ENCODE measurements at places on chromosomes 16 and 17.

- no peak for DNase-seq
These were observed 243.9 kb downstream of the IRF8 start for GRCh38 chr16:86142801-86143236.

DNA sequence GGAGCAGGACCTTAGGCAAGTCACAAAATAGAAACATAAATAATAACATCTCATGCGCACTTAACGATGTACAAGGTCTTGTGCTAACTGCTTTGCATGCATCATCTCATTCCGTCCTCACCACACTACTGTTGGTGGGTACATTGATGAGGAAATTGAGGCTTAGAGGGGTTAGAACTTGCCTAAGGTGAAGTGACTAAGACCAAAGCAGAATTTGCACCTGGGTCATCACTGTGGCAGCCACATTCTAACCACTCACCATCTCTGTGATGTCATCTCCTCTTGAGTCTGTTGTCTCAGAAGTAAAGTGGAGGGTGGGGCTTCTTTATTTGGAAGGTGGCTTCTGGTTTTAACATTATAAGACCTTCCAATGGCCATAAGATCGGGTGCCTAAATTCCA is 20.4 kb upstream of the TRIM25 start:
- DNase-seq: no peak

DNA sequence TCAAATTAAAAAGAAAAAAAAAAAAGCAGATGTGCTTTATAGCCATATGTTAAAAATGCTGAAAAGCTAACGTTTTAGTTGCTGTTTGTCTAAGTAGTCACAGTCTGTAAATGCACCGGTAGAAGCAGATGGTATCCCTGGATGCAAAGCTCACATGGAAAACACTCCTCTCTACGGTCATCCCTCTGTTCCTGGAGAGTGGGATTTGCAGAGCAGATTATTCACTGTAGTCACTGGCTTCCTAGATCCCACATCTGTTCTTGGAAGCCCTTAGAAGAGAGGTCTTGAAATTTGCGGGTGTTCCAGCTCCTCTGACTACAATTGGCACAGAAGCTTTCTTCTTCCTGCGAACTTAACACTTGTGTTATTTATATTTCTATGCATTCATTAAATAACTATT is 186.6 kb downstream of the PMP22 start:
- no peak for DNase-seq

GRCh38 chr16:46788891-46789474 is 40.8 kb upstream of the MYLK3 start:
- DNase-seq: no peak

DNA sequence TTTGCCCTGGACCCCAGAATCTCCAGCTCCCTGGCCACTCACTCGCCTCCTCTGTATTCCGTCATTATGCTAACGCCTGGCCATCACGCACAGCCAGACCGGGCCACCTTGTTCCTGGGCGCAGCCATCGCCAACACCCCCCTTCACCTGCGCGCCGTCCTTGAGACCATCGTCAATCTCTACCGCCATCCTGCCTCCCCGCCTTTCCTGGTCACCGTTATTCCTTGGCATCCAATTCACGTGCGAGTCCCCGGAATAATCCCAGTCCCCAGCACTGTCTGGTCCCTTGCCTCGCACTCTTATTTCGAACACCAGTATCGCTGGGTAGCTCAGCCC is 541 bp downstream of the VKORC1 start:
- no peak for DNase-seq

- no peak for DNase-seq
These were observed 56.8 kb downstream of the B9D1 start for GRCh38 chr17:19305761-19306159.

GRCh38 chr16:11092788-11093571 is 148.6 kb downstream of the CLEC16A start:
- DNase-seq: peak; percentile 20

DNA sequence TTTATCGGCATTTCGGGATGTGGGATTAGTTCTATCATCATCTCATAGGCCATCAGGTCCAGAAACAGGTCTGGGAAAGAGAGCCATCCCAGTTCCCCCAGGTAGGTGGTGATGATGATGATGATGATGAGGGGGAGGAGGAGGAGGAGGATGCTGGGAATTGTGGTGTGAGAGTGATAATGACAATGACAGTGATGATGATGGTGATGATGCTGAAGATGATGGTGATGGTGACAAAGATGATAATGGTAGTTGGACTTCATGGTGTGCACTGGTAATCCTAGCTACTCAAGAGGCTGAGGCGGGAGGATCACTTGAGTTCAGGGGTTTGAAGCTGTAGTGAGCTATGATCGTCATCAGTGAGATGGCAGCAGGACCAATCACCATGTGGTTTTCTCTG is 16.3 kb upstream of the GCSH start:
- DNase-seq: no peak

- no peak for DNase-seq
These were observed 26.3 kb downstream of the TXNDC11 start for GRCh38 chr16:11716336-11716735.

DNA sequence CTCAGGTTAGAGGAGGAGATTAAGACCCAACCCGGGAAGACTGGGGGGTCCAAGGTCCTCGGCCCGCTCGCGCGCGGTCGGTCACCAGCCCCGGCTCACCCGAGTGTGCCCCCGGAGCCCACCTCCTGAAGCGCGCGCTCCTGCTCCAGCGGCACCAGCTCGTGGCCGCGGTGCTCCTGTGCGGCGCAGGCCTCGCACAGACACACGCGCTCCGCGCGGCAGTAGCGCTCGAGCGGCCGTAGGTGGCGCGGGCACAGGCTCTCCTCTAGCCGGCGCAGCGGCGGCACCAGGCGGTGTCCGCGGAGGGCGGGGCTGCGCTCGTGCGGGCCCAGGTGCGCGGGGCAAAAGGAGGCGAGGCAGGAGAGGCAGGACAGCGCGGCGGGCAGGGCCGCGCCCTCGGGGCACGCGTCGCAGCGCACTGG is 618 bp downstream of the TRIM47 start:
- DNase-seq: peak; percentile 85

- peak; percentile 83 for DNase-seq
These were observed 3.1 kb downstream of the RAB11FIP4 start for GRCh38 chr17:31394544-31394943.

- DNase-seq: no peak
These were observed 532.9 kb downstream of the MAF start for GRCh38 chr16:79067600-79067999.

DNA sequence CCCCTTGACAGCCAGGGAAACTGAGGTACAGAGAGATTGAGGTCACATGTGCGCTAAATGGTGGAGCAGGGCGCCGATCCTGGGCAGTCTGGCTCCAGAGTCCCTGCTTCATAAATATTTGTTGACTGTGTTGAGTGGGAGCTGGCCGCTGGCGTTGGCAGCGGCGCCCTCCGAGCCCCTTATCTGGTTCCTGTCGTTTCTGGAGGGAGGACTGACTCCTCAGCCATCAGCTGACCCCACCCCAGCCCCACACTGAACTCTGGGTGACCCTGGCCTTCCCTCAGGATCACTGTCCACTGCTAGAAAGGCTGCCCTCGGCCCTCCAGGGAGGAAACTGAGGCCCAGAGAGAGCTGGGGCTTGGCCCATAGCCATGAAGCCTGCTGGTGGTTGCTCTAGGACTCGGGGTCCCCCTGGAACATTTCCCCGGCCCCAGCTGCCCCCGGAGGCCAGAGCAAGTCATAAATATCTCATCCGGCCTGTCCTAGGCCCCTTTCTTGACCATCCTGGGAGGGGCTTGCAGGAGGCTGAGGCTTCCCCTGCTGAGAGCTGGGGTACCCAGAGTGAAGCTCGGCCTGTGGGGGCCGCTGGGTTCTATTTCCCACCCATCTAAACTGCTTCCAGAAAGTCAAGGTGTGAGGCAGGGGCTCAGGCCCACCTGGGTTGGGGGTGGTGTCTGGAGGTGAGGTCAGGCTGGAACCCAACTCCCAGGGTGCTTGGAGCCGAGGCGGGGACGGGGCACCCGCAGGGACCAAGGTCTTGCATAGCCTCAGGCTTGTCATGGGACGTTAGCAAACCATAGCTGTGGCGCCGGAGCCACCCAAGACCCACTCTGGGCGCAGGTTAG is 51.7 kb upstream of the GSE1 start:
- DNase-seq: no peak

DNA sequence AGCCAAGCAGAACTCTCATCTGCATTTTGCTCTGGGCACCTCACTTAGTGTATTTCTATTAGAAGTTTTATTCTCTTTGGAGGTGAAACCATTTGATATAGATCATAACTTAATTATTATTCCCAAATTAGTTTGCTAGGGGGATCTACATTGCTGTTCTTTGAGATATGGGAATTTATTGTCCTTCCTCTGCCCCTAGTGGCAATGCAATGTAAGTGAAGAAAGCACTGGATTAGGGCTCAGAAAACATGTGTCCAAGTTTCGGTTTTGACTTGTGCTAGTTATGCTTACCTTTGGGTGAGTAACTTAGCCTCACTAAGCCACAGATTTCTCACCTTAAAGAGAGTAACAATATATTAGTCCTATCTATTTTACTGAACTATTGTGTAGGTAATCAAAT is 2.9 kb downstream of the KRT39 start:
- no peak for DNase-seq

DNA sequence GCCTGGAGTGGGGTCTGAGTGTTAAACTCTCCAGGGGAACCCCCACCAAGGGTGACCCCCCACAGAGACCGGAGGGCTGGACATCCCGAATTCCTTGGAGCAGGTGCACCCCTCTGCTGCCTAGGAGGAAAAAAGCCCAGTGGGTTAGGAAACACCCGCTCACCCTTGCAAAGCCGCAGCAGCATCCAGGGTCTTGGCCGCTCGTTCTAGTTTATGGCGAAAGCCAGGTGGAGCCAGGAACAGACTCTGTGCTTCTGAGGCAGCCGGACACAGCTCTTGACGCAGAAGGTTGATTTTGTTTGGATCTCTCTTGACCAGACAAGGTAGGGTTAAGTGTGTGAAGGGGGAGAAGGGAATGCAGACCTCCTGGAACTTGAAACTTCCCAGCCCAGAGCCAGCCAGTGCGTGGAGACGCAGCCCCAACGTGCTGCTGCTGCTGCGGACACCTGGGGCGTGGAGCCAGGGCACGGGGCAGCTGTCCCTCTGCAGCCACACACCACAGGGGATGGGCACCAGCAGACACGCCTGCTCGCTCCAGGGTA is 154.5 kb downstream of the LAT start:
- DNase-seq: no peak

Measured in activated naive CD4-positive, alpha-beta T cell treated with anti-CD3 and anti-CD28 coated beads, Interleukin-2, amount 10 ng/mL, durations not matched to agents 7 days and 5 days (primary cell).